ENCODE measurements at places on chromosomes 13 and 19.

DNA sequence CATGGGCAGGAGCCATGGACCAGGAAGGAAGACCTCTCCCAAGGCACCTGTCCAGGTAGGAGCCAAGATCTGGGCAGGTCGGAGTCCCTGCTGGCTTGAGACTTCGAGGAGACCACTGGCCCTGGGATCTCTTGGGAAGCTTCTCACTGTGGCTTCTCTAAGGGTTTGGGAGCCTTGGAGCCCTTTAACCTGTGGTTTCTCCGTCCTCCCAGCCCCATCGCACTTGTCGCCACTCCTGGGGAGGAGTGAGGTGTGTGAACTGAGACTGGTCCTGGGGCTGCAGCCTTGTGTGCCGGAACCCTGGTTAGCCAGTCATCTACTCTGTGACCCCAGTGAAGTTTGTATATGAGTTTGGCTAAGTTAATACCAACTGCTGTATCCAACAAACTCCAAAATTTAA is 8.2 kb downstream of the ZNF805 start:
- no peak for DNase-seq

- DNase-seq: no peak
Observed at GRCh38 chr19:28633319-28634018, 579.5 kb downstream of the UQCRFS1 start.

GRCh38 chr13:33509642-33510229 is 224.2 kb upstream of the STARD13 start:
- DNase-seq: no peak

- DNase-seq: peak; percentile 44
Observed at GRCh38 chr19:10568062-10568825, 535 bp downstream of the CDKN2D start.

DNA sequence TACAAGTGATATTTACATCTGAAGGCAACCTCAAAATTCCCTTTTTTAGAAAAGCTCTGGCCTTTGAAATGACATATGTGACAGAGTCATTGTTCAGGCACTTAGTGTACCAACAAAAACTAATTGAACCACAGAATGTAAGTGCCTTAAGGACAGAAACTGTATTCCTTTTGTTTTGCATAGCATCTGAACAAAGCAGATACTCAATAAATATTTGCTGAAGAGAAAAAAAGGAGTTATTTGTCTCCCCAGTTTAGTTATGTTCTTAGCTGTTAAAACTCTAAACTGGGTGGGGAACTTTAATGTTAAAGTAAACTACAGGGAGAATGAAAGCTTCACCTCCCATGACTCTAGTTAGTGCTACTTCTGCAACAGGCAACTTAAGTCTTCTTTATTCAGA is 56.8 kb upstream of the KLF5 start:
- no peak for DNase-seq

DNA sequence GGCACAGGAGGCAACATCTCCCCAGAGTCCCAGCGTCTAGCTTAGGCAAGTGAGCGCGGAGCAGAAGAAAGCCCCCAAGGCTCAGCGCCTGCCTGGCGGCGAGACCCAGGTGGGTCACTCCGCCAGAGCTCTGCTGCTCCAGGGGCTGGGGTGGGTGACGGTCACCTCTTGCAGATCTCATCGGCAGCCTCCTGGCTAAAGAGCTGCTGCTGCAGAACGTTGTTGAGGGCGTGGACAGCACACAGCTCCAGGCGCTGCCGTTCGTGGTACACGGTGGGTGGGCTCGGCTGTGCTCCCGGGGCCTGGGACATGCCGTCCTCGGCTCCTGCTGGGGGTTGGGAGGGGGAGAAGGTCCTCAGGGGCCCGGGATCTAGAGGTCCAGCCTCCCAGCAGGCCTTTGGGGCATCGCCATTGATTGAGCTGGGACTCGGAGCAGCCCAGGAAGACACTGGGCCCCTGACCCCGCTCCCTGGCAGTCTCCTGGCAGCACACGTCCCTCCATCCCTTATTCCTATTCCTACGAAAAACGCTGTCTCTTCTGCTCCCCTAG is 795 bp downstream of the JOSD2 start:
- DNase-seq: no peak
